NCI-H2171 (cell line): ENCODE measurements at places on chromosomes 6 and 20.

- DNase-seq, result no peak
Measured at GRCh38 chr6:92848901-92849300, 570.5 kb downstream of the EPHA7 start.

DNA sequence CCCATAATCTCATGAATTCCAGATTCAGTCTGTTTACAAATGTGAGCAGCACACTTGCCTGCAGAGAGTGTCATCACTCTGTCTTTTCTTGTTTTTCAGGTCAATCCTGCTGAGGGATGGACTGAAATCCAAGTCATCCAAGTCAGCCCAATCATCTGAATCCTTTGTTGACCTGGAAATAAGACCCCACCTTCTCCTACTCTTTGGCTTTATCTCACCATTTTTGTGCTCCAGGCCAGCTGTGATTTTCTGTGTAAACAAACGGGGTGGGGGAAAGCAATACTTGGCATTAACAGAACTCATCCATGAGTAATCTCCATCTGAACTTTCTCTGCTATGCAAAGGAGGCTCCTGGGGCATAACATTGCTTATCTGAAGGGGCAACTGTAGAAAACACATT lies 16.9 kb upstream of the GSTA4 start:
- no peak for DNase-seq

DNA sequence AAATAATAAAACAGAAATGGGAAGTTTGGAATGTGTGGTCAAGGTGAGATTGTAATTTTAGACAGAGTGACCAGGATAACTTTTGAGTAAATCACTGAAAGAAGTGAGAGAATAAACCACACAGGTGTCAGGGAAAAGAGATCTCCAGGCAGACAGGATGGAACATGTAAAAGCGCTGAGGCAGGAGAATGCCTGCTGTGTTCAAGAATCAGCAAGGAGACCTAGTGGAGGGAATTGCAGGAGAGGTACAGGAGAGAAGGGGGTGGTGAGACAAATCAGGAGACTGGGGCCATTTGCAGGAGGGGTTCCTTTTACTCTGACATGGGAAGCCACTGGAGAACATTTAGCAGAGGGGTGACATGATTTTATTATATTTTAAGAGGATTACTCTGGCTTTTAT lies 456.7 kb downstream of the NKAIN2 start:
- DNase-seq, result peak; percentile 60

- peak; percentile 52 for DNase-seq
Measured at GRCh38 chr6:76876922-76877553, 586.3 kb downstream of the HTR1B start.

DNA sequence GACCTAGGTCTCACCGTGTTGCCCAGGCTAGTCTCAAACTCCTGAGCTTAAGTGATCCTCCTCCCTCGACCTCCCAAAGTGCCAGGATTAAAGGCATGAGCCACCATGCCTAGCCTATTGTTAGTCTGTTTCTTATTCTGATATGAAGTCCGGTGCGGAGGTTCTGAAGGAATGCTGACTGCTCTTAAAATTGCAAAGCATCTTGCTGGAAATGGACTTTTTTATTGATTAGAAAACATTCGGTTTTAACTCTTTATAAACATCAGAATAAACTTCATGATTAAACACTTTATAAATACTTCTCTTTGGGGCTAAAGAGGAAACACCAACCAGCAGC lies 3.2 kb downstream of the TNFAIP3 start:
- DNase-seq, result no peak

DNA sequence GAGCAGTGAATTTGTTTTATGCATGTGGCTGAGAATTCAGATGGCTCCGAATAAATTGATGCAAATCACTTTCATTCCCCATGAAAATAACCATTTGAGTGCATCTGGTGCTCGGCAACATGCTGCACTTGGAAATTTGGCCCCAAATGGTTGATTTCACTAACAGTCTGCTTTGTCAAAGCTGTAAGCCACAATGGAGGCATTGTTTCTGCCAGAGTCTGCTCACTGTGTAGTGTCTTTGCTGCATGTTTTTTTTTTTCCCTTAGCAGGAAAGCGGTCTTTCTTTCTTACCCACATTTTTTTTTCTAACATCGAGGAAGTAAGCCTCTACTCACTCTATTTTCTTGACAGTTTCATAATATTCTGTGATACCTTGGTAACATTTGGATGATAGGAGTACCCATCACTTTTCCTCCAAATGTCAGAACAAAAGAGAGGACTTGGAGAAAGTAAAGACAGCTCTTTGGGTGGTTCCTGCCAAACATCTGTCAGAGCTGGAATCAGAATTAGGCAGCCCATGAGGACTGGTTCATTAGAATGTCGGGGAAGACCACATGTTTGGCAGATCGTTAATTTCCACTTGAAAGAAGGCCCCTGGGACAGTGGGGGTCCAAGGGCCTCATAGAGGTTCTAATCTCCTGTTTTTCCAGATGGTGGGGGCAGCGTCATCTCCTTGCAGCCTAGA lies 149.5 kb downstream of the DOK5 start:
- DNase-seq, result peak; percentile 96
